ENCODE measurements at places on chromosomes 3 and 15.
A peak's percentile ranks its signal among the peaks of the same experiment; 100 is the strongest.

- DNase-seq = no peak
Observed at GRCh38 chr15:56893364-56893678, 25.1 kb upstream of the TCF12 start.

- no peak for DNase-seq
Observed at GRCh38 chr3:59854-60253, 136.7 kb upstream of the CHL1 start.

DNA sequence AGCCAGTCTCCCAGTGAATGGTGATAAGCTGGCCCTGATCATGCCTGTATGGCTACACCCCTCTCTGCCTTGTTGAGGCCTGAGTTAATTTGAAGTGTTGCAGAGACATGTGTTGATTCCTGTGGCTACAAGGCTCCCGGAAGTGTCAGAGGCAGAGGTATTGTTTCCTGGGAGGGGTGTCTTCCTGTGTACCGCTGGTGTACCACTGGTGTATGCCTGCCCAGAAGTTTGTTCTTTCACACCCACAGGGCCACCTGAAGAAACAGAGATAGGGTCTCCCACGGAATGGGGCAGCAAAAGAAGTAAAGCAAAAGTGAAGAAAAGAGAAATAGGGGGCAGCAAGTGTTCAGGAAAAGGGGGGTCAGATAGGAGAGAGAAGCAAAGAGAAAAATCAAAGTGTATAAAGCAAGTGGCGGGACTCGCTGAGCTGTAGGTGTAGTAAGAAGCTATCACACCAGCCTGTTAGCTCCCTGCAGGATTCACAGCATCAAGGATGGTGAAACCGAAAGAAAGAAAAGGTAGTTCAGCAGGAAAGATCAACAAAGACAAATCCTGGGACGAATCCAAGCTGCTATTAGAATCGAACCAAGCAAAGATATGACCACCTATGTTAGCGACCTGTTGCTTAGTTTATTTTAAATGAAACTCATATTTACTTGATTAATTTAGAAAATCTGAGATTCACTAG lies 36.6 kb upstream of the CD47 start:
- no peak for DNase-seq

- DNase-seq = no peak
Observed at GRCh38 chr15:58269455-58270414, 131.6 kb downstream of the AQP9 start.

DNA sequence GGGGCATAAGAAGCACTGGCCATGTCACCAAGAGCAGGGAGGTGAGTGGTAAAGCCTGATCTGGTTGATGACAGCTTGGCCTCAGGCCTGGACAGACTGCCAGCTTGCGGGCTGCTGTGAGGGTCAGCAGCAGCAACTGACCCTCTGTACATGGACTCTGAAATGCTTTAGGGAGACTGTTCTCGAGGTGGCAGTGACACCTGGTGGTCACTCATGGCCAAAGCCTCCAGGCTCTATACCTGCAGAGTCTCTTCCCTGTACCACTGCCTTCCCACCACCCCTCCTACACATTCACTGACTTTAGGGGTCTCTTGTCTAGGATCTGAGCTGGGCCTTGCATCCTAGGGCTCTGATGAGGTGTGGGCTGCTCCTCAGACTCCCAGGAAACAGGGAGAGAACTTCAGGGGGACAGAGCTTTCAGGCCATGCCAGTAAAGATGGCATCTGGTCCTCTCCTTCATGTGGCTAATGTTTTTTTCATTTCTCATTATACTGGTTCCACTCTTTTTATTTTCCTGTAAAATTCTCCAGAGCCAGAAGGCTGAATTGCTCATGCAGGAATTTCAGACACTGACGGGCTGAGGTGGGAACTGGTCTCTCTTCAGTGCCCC lies 17.2 kb upstream of the TIMP4 start:
- no peak for DNase-seq

- no peak for DNase-seq
Observed at GRCh38 chr3:64070704-64071103, 47.4 kb upstream of the PSMD6 start.

DNA sequence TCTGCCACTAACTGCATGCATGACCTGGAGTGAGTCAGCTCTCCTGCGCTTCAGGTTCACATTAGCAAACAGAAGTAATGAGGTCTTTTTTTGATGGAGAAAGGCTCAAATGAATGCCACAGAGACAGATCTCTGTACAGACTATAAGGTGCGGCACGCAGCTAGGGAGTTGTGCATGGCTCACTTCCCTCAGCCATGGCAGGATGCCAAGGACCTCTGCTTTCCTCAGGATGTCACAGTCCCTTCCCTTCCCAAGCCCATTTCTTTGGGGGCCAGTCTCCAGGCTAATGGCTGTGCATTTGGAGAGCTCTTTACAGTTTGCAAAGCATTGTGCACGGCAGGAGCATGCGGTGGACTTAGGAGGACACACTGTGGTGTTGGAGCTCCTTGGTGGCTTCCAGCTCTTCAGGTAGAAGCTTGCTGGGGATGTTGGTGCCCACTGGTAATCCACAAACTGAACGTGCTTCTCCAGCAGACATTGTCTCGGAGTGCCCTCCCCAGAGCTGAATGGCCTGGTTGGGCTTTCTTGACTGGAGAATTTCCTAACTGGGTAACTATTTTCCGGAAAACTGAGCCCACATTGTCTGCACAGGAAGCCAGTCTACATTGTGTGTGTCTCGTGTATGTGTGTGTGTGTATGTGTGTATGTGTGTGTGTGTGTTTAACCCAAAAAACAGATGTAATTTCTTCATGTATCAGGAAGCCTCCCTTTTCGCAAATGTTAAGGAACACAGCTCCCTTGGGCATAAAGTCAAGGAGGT lies 172.5 kb upstream of the TLE3 start:
- DNase-seq = no peak

DNA sequence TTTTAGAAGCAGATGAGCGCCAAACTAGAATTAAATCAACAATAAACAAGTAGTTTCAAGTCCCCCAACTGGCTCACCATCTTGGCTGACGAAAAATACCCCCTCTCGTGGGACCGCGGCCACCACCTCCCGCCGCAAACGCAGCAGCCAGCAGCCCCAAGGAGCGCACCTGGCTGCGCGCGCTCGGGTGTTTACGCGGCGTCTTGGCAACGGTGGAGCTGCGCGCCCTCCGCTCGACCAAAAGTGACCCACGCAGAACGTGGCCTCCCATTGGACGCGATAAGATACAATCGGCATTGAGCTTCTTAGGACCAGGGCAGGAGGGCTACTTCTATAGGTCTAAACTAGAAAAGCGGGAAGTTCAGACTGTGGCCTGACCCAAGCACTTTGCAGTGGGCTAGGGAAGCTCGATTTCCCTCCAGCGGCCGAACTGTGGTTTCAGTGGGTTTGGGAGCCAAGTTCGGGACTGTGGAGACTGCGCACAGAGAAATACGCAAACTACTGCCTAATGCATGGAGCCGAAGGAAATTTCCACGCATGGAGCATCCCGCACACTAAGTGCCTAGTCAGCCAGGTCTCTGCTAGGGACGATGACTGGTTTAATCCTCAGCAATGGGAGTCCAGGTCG lies at the start of gene MNS1:
MNS1 (minus strand) TSS at position 245 of the 628 bp plus-strand sequence; CDS start at position 80, 165 bp downstream.
- DNase-seq = peak; percentile 45

- no peak for DNase-seq
Observed at GRCh38 chr15:57496946-57497869, 94.5 kb upstream of the MYZAP start.

GRCh38 chr3:129994883-129995559 lies 20.5 kb downstream of the TRH start:
- no peak for DNase-seq

GRCh38 chr15:99720533-99720932 lies 12.7 kb downstream of the LYSMD4 start:
- no peak for DNase-seq

DNA sequence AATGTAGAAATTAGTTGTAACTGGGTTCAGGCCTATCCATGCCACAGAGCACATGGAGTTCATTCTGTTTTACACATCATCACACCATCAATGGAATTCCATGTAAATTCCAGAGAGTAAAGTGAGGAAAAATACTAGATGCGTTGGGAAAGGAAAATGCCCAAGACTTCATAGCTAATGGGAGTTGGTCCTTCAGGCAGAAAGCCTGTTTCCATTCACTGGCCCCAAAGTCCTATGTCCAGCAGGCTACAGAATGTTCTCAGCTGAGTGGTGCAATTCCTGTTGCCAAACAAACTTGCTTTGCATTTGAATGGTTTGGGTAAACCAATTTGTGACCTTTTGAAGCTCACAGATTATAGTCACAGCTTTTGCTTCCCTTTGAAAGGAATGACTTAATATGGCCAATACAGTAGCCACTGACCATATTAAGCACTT lies 164.6 kb upstream of the PFN2 start:
- no peak for DNase-seq

- no peak for DNase-seq
Observed at GRCh38 chr3:125045965-125046364, 9.8 kb downstream of the HEG1 start.

Measured in stimulated activated CD4-positive, alpha-beta T cell treated with anti-CD3 and anti-CD28 coated beads, Interleukin-12 subunit alpha, Interleukin-12 subunit beta, amount 100 ng/mL, for 24 hours (primary cell).